NCI-H1105 (cell line): ENCODE measurements at places on chromosomes 4 and X.

- no peak for DNase-seq
These were observed 30.3 kb upstream of the RGN start for GRCh38 chrX:47047989-47048388.

GRCh38 chrX:71629467-71629866, 11.2 kb upstream of the CXCR3 start:
- DNase-seq = no peak

- DNase-seq = no peak
These were observed 34.4 kb downstream of the OFD1 start for GRCh38 chrX:13768939-13769338.

DNA sequence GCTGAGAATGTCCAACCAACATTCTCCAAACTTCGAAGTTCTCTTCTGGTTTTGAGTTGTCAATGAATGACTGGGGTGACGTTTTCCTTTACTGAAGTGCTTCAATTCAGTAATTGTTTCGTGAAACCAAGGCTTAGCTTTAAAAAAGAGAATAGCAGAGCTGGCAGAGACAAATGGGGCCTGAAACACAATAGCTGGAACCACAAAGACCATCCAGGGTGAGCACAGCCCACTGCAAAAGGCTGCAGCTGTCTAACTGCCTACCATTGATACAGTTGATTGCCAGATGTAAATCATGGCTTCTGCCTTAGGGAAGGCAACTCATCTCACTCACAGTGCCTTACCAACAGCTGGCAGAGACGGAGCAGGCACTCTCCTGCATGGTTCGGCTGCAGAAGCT, 78.7 kb upstream of the ZNF518B start:
- DNase-seq = no peak

DNA sequence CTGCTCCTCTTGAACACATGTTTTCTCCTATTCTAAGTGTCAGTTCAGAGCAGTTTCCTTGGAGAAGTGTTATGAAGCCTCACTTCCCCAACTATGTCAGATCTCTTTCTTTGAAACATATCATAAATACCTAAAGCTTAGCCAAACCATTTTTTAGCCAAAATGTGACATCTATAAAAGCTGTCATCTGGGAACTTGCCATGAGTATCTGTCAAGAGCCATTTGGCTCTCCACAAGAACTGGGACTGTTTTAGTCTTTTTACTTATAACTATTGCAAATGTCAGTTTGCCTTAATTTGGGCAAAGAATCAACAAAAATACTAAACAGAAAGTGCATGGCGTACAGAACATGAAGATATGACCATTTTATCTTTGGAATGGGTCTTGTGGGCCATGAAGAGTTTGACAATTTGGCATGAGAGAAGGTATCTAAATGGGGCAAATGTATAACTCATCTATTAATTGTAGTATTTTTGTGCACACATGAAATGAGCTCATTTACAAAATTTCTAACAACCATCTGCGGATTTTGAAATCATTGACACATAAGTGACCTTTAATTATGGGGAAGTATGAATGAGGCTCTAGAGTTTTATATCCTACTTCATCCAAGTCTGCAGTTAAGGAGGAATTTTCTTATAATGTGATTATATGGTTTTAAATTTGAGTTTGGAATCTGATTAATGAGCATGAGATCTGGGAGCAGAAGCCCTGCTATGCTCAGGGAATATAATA, 129.1 kb upstream of the PACRGL start:
- DNase-seq = no peak

- DNase-seq = no peak
These were observed at the start of gene EVC2 for GRCh38 chr4:5708449-5709206. EVC2 (minus strand) TSS chr4:5708559; CDS start chr4:5708513, 46 bp downstream.

DNA sequence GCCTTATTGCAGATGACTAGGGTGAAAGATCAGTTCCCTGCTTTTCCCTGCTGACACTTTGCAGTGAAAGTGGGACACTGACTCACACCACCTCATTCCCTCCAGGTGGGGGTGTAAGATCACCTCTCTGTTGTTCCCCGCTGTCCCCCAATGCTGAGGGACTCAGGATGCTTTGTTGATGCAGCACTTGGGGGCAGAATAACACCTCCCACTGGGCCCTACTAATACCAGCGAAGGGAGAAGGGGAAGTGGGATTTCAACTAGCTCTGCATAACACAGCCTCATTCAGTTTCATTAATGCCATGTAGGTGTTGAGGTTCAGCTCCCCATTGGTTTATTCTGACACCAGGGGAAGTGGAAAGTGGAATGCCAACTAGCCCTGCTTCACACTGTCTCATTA, 43.6 kb upstream of the IL1RAPL2 start:
- no peak for DNase-seq

DNA sequence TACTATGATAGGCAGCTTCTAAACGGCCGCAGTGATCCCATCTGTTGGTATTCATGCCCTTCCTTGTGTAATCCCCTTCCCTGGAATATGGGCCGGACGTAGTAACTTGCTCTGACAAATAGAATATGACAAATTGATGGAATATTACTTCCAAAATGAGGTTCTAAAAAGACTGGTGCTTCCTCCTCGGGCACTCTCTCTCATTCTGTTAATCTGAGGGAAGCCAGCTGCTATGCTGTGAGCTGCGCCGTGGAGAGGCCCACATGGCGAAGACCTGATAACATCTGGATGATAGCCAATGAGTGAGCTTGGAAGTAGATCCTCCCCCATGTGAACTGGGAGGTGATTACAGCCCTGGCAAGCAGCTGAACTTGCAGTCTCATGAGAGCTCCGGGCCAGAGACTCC, 27.2 kb upstream of the SLC25A4 start:
- peak; percentile 65 for DNase-seq

GRCh38 chr4:172517391-172517790, 651.2 kb upstream of the GALNT7 start:
- DNase-seq = peak; percentile 21

- no peak for DNase-seq
These were observed 82.0 kb downstream of the DCTD start for GRCh38 chr4:182835006-182835740.

DNA sequence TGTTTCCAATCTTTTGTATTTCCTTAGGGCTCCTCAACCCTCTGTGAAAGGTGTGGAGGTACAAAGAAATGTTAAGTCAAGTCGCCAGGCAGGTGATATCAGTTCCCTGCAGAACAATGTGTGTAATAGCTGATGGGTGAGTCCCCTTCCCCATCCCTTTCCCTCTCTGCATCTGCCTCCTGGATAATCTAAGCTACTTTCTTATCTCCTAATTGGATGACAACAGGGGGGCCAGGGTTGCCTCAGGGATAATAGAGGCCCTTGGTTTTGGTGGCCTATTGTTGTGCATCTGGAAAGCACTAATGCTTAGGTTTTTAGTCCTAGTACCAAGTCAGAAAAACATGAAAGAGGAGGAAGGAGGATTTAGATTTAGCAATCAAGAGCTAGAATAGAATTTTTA, 29.1 kb downstream of the MAGED1 start:
- no peak for DNase-seq

DNA sequence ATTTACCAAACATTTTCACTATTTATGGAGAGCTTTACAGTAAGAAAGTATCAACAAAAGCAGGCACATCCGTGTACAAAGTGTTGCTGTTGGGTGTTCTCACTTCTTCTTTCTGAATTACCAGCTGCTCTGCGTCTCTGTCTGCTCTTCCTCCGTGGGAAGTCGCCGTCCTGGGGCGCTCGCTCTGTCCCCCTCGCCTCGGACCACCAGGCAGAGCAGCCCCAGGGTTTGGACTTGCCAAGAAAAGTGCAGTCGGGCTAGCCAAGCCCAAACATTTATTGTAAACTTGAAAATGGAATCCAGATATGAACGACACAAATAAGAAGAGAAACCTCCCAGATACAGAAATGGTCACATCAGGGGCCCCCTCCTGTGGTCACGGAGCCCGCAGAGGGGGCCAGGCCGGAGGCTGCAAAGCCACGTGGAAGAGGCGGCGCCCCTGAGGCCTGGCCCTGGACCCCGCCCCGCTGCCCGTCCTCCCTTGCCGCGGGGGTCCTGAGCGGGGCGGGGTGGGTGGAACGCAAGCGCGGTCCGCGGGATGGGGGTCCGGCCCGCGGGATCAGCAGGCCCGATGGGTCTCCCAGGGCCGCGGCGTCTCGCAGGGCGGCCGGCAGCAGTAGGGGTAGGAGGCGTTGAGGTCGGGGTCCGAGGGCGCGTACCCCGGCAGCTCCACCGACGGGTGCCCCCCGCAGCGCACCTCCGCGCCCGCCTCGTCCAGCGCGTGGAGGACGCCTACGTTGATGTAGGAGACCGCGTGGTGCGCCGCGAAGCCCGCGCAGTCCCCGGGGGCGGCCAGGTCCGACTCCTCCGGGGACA, 1.5 kb downstream of the TMEM271 start:
- DNase-seq = no peak

DNA sequence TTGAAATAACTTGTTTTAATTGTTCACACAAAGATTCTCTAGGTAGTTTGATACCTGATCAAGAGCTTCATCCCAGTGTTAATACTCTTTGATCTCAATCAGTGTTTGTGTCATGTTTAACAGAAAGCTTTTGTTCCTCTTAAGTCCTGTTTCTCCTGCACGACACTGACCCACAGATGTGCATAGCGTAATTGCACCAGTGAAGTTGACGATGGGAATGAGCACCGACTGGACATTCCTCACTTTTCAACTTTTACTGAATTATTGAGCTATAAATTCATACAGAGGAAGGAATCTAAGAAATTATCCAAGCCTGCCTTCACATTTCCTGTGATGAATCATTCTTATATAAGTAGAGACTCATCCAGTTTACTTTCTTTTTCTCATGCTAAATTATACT, 878.7 kb upstream of the TENM3 start:
- no peak for DNase-seq

DNA sequence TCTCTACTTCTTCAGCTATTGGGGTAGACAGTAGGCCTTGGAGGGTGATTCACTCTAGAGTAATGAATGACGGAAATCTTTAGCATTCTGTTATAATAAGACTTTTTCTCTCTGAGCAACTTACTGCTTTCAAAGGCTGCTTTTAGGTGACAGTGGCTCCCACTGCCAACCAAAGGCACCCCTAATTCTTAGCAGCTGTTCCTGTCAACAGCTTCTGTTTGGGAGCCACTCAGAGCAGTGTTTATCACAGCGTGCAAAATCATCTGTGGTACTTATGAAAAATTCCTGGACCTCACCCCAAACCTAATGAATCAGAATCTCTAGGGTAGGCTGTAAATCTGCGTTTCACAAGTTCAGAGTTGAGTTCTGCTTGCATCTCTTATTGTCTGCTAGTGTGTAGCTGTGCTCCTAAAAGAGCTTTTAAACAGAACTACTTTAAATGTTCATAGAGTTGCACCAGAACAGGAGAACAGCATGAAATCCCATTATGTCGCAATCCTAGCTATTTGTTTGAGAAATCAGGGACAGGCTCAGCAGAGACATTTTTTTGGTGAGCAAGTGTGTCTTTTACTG, 52.8 kb upstream of the POU4F2 start:
- DNase-seq = no peak

DNA sequence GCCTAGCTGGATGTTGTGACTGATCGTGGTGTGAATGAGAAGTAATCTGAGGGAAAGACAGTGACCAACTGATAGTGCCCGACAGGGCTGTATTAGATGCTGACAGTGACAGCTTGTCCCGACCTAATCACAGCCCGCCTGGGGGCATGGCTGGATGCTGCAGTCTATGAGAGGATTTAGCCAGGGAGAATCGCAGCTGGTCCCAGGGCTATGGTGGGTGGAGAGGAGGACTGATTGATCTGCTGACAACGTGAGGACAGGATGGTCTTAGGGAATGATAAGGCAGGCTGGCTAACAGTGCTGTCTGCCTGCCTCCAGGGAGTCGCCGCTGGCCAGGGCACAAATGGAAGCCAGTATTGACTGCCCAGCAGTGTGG, 621 bp upstream of the SUV39H1 start:
- no peak for DNase-seq

DNA sequence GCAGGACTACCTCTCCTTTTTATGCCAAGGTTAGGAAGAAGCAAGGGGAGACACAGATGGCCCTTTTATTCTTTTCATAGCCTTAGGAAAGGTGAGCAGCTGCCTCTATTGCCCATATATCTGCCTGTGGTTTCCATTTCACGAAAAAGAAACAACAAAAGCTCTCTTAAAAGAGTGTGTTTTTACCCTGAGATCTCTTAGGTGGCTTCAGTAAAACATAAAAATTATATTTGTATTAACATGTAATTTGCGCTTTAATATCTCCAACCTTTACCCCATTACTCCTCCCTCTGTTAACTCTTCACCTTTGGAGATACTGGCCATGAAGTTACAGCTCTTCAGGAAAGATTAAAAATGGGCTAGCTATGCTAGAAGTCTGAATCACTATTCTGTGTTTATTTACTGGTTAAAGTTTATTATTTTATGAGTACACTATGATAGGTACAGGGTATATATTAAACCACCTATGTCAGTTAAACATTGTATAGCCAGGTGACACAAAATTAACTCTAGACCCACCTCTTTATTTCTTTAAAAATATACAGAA, 15.0 kb upstream of the SULT1B1 start:
- DNase-seq = no peak

GRCh38 chr4:66795724-66796123, 749.6 kb downstream of the CENPC start:
- DNase-seq = no peak

GRCh38 chr4:1446502-1447386, 40.5 kb upstream of the NKX1-1 start:
- DNase-seq = no peak

GRCh38 chrX:37684426-37684825, 1.2 kb upstream of the XK start:
- DNase-seq = no peak

DNA sequence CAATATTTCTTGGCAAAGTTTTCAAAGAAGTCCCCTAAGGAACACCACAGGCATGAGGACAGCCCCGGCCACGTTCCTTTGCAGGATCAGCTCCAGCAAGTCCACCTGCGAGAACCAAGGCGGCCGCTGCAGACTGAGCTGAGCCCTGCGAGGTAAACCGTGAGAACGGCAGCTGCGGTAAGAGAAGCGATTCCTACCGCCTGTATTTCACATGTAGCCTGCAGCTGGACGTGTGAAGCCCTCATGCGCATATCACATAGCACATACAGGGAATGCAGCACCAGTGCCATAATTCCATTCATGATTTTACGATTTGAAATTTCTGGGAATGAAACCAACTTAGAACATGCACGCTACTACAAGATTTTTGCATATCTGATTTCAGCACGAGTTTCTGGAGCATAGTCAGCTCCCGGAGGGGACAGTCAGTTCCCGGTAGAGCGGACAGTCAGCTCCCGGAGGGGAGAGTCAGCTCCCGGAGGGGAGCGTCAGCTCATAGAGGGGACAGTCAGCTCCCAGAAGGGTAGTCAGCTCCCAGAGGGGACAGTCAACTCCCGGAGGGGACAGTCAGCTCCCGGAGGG, 41.7 kb downstream of the FGFRL1 start:
- no peak for DNase-seq

GRCh38 chrX:46683048-46683447, 75.9 kb downstream of the SLC9A7 start:
- DNase-seq = no peak
